Glutamatergic neuron (in vitro differentiated cells): ENCODE measurements at places on chromosomes 1 and 21. TPM values are rescaled to one million over a fixed set of nuclear protein-coding genes. Genes with fewer than 3 reads are reported as not detected.
A peak's percentile ranks its signal among the peaks of the same experiment; 100 is the strongest.

- DNase-seq = no peak
Observed at GRCh38 chr21:39063517-39063916, 119.7 kb downstream of the PSMG1 start.

GRCh38 chr1:187122566-187122965 is 293.8 kb downstream of the PLA2G4A start:
- no peak for DNase-seq

- no peak for DNase-seq
Observed at GRCh38 chr1:199085903-199086302, 447.1 kb downstream of the PTPRC start.

GRCh38 chr1:231913493-231913892 is 286.9 kb downstream of the DISC1 start:
- no peak for DNase-seq

DNA sequence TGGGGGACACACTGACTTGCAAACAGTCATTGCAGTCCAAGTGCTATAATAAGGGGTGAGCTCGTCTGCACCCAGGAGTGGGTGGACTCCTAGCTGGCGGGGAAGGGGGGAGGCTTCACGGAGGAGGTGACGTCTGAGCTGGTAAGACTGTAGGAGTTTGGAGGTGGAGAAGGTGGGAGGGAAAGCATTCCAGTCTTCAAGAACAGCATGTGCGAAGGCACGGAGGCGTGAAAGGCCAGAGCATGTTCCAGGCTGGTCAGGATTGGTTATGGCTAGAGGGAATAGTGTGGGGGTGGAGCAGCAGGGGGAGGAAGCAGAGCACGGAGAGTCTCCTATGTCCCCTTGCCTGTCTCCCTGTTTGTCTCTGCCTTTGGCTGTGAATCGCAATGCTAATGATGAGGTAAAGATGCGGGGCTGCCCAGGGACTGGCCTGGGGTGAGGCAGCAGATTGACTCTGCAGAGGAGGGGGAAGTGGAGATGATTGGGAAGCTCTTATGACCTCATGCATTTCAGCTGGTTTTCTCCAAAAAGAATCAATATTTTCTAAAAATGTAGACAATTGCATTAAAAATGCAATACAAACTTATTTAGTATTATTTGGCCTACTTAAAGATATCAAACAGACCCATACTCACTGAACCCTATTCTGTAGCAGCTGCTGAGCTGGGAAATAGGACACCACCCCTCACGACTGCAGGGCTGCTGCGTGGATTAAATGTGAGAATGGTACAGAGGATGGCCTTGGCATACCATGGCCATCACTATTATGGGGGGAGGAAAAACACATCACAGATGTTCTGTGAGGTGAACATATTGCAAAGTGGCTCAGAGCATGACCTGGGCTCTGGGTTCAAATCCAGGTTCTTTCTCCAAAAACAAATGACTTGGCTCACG is 2.6 kb upstream of the ZNF436 start:
- peak; percentile 46 for DNase-seq

GRCh38 chr1:227613526-227613925 is 50.2 kb downstream of the ZNF678 start:
- no peak for DNase-seq

GRCh38 chr1:98322086-98322485 is 339.4 kb upstream of the SNX7 start:
- no peak for DNase-seq

- no peak for DNase-seq
Observed at GRCh38 chr1:244162786-244163530, 111.9 kb downstream of the ZBTB18 start.

GRCh38 chr1:8083739-8084484 is 57.8 kb upstream of the ERRFI1 start:
- no peak for DNase-seq

DNA sequence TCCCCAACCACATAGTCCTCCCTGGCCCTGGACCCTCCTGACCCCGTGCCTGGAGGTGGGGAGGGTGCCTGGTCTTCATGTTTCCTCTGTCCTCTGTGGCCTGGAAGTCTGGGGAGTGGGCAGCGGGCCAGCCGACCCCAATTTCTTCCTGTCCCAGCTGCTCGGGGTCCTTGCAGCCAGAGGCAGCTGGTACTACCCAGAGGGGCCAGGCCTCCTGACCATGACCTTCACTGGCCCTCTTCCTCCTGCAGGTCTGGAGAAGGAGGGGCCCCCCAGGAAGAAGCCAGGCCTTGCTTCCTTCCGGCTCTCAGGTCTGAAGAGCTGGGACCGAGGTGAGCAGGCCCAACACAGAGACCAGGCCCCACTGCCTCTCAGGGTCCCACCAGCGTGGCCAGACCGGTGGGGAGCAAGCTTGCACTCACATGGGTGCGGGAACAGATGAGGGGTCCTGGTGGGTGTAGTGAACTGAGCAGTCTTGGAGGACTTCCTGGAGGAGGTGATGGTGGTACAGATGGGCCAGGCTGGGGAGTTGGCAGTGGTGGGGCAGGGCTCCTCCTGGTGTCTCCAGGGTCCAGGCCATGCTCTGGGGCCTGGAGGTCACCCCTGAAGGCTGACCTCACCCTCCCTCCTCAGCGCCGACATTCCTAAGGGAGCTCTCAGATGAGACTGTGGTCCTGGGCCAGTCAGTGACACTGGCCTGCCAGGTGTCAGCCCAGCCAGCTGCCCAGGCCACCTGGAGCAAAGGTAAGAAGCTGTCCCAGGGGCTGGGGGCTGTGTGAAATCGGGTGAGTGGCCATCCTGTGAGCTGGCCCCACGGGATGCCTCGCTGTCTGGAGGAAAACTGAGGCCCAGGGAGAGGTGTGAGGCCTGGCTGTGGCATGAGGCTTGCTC is 32.7 kb downstream of the TRIM11 start:
- no peak for DNase-seq

- DNase-seq = no peak
Observed at GRCh38 chr1:234139966-234140365, 233.3 kb upstream of the COA6 start.

DNA sequence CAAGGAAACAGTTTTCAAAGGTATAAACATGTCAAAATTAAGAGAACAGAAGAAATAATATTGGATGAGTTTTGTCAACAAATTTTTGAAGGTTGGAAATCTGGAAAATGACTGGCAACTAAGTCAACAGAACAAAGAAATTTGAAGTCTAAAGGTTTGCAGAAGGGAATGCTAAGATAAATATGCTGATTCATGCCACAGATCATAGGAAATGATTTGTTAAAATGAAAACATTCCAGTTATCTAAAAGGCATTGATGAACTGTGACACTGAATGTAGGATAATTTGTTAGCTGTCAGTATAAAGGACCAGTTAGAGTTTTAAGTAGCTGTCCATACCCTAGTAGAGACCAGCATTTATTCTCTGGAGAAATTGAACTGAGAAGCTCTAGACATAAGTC is 157.9 kb upstream of the CHRM3 start:
- DNase-seq = no peak

DNA sequence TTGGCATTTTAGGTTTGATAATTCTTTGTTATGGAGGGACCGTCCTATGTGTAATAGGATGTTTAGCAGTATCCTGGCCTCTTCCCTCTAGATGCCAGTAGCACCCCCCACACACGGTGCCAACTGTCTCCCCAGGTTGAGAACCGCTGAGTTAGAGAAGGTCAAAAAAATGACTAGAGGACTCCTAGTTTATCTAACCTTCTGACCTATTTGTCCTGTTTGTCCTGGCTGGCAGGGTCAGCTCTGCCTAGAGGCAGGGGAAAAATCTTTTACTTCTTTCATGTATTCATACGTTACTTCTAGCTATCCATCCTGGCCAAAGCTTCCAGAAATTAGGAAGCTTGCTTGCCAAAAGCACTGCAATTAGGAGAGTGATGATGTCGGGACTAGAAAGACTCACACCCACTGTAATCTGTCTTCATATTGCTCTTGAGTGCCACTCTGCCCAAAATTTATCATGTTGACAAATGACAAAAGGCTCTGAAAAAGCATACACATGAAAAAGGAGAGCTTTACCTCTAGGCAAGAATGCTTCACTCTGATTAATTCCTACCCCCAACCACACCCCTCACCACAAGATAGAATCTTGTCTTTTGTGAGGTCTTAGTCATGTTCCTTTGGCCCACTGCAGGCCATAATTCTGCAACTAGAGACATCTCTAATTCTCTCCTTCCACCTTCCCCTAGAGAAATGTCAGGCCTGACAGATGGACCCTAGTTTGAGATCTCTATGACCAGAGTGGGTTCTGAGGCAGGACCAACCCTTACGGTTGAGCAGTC is 14.4 kb upstream of the AKR1A1 start:
- no peak for DNase-seq

DNA sequence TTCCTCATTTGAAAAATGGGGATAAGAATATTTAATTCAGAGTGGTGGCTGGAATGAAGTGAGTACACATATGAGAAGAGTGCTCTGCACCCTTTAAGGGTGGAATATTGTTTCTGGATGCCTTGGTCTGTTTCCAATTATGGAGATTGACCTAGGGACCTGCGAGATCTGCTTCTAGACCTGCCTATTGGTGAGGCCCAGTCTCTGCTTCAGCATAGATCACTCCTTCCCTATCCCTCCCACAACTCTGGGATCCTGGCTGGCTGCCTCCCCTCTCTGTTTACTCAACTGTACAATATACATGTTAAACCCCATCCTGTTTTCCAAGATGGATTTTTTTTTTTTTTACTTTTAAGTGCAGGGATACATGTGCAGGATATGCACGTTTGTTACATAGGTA is 6.4 kb upstream of the LDLRAD1 start:
- DNase-seq = no peak

DNA sequence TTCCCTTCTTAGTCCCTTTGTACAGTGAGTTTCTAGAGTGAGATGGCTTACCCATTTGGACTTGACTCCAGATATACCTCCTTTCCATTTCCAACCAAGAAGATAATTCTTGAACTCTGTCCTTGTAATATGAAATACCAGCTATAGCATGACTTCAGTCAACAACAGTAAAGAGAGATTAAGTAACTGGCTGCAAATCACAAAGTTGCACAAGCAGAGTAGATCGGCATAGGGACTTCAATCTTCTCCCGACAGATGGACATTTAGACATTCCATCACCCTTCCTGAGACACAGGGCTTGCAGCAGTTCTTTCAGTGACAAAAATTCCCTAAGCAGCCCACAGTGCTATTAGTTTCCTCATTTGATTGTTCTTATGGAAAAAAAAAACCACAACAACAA is 44.6 kb downstream of the JAK1 start:
- DNase-seq = no peak

GRCh38 chr1:17061486-17061885 is 7.7 kb upstream of the SDHB start:
- no peak for DNase-seq

- no peak for DNase-seq
Observed at GRCh38 chr21:43343992-43344886, 82.7 kb downstream of the SIK1 start.

DNA sequence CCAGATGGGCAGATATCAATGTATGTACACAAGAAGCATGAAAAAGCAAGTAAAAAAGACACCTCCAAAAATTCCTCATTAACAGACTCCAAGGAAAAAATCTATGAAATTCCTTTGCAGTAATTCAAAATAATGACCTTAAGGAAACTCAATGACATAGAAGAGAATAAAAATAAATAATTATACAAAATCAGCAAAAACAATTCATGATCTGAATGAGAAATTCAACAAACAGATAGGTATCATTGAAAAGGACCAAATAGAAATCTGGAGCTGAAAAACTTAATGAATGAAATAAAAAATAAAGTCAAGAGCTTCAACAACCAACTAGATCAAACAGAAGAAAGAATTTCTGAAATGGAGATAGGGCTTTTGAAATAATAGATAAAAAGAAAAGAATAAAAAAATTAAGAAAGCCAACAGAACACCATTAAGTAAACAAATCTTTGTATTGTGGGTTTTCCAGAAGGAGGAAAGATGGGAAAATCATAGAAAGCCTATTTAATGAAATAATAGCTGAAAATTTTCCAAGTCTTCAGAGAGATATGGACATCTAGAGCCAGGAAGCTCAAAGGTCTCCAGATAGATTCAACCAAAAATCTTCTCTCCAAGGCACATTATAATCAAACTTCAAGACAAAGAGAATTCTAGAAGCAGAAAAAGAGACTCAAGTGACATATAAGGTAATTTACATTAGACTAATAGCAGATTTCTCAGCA is 52.0 kb upstream of the KCNK1 start:
- no peak for DNase-seq

The HCRTR1 gene
- not detected for total RNA-seq

The HES3 gene
- 0.66 TPM for total RNA-seq

The OR2T33 gene
- not detected for total RNA-seq

The FCAMR gene
- not detected for total RNA-seq

The ASTN1 gene
- total RNA-seq = 7.7 TPM

The YOD1 gene
- total RNA-seq = 7.9 TPM

The AK4 gene
- 2.6 TPM for total RNA-seq
